EH (cell line): ENCODE measurements at places on chromosomes 1 and 21.

- peak; percentile 48 for DNase-seq
Observed at GRCh38 chr1:211775170-211775569, 55.4 kb downstream of the LPGAT1 start.

DNA sequence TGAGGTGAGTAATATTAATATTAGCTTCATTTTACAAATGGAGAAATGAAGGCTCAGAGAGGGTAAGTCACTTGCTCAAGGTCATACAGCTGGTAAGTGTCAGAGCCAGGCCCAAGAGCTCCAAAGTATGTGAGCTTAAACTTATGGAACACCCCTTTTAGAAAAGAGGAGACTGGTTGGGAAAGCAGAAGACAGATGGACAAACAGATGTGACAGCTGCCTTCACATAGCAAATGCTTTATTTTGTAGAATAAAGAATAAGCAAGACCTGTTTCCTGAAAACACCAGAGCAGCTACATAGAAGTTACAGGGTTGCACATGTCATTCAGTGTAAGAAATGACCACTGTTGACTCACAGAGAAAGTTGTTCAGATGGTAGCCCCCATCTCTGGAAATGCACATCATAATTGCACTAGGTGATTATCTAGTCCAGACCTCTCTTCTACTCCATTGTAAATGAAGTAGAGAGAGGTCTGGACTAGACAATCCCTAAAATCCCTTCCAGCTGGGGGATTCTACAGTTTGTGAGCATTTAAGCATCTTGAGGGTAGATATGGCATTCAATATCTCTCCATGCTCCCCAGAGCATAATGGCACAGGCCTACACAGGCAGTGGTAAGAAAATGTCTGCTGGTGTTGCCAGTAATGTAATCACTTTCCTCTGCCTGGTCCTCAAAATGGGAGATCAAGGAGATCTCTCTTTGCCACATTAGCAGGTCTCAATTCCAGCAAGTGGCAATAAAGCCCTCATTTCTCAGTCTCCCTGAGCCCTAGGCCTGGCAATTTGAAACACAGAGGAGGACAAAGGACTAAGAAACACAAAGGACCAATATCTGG is 188.2 kb upstream of the FGGY start:
- no peak for DNase-seq

GRCh38 chr1:116066868-116067565 is 44.2 kb upstream of the MAB21L3 start:
- DNase-seq = peak; percentile 86

DNA sequence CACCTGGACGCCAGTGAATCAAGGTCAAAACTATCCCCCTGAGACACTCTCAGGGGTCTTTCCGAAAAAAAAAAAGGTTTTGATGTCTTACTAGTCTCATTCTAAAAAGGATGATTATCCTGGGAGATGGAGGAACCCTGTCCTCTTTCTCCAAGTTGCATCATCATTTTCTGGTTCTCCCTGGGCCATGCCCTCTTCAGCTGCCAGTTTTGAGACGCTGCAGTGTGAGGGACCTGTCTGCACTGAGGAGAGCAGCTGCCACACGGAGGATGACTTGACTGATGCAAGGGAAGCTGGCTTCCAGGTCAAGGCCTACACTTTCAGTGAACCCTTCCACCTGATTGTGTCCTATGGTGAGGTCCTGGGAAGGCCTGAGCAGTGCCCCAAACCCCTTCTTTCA is 3.5 kb downstream of the FCRLA start:
- peak; percentile 32 for DNase-seq

DNA sequence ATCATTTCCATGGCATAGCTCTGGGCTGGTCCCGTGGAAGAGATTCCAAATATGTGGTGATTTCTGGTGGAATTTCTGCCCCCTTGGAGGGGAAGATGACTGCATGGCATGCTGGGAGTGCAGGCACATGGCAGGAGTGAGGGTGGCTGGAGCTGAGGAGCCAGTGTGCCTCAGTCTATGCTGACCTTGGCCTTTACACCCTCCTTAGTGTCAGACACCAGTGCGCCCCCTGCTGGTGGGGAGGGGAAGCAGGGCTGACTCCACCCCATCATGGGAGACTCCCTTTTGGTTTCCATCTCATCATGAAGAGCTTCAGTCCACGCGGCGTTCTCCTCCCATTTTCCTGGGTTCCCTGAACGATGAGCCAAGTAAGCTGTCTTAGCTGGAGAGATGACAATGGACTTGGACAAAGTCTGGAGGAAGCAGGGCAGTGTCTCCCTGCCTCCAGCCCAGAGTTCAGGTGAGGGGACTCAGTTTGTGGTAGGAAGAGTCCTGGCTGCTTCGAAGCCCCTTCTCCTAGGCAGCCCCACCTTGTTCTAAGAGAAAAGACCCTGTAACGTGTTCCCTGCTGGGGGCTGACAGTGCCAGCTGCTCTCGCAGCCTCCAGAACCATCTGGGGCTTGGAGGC is 10.3 kb downstream of the ALX3 start:
- DNase-seq = peak; percentile 36

- no peak for DNase-seq
Observed at GRCh38 chr1:99003581-99004253, 944 bp downstream of the PLPPR5 start.

GRCh38 chr1:58047265-58047858 is 499.2 kb downstream of the OMA1 start:
- DNase-seq = peak; percentile 19

- DNase-seq = no peak
Observed at GRCh38 chr1:107653765-107654164, 311.2 kb downstream of the VAV3 start.

GRCh38 chr1:15104768-15105167 is 48.8 kb upstream of the TMEM51 start:
- no peak for DNase-seq

DNA sequence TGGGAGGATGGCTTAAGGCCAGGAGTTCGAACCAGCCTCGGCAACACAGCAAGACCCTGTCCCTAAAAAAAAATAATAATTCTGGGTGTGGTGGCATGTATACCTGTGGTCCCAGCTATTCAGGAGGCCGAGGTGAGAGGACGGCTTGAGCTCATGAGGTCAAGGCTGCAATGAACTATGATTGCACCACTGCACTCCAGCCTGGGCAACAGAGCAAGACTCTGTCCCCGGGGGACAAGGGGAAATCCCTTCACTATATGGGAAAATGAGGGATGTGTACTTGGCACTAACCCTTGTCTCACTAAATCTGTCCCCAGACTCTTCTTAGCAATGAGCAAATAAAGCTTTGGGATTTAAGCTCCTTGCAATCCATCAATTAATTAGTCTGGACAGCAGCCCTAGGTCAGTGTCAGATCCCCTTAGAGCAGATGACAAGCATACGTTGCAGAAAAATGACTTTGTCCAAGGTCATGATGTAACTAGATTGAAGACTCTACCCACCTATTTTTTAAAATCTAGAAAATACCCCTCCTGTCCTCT is 9.4 kb downstream of the KDM5B start:
- DNase-seq = no peak

DNA sequence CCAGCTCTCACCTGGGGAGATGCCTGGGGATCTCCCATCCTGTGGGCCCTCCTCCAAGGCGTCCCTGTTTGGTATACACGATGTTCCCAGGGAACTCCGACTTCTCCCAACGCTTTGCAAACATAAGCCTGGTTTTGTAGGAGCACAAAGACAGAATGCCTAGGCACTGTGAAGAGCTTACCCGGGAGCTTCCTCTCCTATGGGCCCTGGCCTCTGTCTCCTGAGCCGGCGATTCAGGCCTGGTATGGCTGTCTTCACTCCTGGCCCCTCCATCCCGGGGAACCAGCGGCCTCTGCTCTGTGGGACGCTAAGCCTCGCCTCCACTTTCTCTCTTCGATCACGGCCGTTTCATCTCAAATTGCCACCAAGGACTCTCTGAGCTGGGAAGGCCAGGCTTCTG is 59.6 kb upstream of the ACTRT2 start:
- DNase-seq = no peak

DNA sequence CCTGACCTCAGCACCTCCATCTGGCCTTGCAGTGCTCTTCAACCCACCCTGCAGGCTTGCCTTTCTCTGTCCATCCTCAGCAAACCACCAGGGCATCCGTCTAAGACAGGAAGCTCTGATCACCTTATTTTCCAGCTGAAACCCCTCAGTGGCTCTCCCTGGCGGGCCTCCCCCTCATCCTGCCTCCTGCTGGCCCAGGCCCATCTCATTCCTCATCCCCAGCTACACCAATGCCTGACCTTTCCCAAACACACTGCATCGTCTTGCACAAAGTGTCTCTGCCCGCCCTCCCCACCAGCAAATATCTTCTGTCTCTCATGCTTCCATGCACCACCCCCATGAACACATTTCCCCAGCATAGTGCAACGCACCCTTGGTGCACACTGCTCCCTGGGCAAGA is 205.0 kb downstream of the TOMM20 start:
- DNase-seq = no peak

DNA sequence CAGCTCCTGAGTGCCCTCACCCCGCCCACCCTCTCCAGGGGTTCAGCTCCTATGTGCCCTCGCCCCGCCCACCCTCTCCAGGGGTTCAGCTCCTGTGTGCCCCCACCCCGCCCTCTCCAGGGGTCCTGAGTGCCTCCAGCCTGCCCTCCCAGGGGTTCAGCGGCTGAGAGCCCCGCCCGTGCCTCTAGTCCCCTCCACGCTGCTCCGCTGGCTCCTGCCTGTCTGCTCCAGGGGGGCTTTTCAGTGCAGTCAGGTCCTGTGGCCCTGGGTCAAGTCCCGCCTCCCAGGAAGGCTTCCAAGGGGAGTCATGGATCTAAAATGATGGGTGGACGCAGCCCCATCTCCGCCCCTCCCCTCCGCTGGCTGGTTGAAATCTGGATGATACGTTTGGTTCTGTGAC is 33.8 kb downstream of the SLX9 start:
- DNase-seq = no peak

DNA sequence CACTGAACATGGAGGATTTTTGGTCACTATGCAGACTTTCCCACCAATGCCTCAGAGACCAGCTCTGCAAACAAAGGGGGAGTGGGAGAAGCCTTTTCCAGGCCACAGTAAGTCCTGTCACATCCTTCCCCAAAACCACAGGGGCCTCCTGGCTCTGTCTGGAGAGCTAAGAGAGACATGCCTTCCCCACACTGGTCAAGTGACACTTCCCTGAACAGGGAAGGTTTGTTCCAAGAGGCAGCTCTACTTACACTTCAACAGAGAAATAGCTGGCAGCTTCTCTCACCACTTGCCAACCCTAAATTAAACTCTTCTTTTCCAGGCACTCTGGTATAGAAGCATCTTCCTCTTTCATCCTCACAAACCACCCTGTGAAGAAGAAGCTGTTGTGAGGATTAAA is 39.7 kb downstream of the EDN2 start:
- no peak for DNase-seq

DNA sequence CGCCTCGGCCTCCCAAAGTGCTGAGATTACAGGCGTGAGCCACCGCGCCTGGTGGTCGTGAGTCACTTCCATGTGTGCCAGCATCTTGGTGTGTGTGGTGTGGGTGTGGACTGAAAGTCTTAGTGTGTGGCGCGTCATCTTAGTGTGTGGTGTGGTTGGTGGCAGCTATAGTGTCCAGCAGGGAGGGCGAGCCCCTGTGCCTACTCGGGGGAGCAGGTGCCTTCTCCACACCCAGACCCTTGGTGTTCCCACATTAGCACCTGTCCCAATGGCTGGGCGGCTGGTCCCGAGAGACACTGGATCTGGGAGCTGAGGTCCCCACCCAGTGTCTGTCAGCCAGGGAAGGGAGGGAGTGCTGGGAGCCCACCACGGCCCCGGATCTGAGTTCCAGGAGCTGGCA is 2.8 kb downstream of the SCNN1D start:
- peak; percentile 25 for DNase-seq

- no peak for DNase-seq
Observed at GRCh38 chr1:192516776-192517297, 58.7 kb upstream of the RGS1 start.

- no peak for DNase-seq
Observed at GRCh38 chr1:19439464-19440171, 45.7 kb downstream of the CAPZB start.

DNA sequence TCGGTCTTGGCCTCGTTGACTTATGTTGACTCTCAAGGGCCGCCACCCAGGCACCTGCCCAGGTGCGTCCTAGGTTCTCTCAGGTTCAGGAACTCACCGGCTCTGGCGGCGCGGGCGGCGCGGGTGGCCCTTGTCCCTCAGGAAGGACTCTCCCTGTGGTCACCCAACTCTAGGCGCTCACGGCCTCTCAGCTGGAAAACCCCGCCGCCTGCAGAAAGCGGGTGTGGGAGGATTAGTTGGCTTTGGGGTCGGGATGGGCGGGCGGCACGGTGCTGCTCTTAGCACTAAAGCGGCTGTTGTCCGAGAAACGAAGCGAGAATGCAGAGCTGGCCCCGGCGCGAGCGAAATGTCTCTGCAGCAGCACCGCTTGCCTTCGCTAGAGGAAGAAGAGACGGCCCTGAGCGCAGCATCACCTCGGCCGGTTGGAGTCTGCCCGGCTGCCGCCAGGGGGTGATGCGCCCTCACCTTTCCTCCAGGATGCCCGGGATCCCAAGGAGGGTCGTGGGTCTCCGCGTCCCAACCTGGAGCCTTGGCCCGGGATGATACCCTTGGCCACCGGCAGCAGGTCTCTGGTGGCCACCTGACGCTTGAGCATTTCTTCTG is 8.1 kb upstream of the TADA1 start:
- peak; percentile 15 for DNase-seq

- no peak for DNase-seq
Observed at GRCh38 chr1:17683598-17683997, 71.5 kb upstream of the ACTL8 start.

GRCh38 chr1:5644281-5645134 is 347.7 kb downstream of the NPHP4 start:
- DNase-seq = no peak

- no peak for DNase-seq
Observed at GRCh38 chr1:14728516-14728915, 130.0 kb downstream of the KAZN start.

DNA sequence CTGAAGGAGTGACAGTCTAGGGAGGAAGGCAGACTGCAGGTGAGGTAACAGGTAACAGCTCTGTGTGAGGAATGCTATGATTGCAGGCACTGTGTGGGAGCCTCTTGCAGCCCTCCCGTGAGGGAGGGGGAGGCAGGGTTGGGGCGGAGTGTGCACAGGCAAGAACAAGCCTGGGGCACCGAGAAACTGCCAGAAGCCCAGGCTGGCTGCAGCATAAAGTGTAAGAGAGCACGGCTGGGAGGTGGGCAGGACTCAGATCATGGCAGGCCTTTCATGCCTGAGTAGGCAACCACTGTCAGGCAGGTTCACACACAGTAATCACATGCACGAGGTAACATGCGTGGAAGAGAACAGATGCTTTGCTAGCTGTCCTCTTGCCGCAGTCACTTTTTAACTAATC is 11.3 kb upstream of the RHEX start:
- no peak for DNase-seq
